H9 (cell line): ENCODE measurements at places on chromosomes 1 and 21. TPM values are rescaled to one million over a fixed set of nuclear protein-coding genes. Genes with fewer than 3 reads are reported as not detected.

The KRTAP11-1 gene
- total RNA-seq, result not detected in 2 replicates

The PAX7 gene
- 0.09 and 0.15 TPM in 2 replicates for total RNA-seq

The FMOD gene
- not detected in 2 replicates for total RNA-seq

The SLC6A17 gene
- 0.17 and 0.46 TPM in 2 replicates for total RNA-seq

The LINGO4 gene
- total RNA-seq, result not detected in 2 replicates

The C1QB gene
- total RNA-seq, result not detected in 2 replicates

The S100A3 gene
- total RNA-seq, result not detected in 2 replicates

The CTH gene
- total RNA-seq, result 15.3 and 15.5 TPM in 2 replicates

The REG4 gene
- total RNA-seq, result not detected in 2 replicates

The MPL gene
- total RNA-seq, result 0.35 TPM in 1 of 2 replicates, not detected in the other

The SUSD4 gene
- 3.5 and 4.2 TPM in 2 replicates for total RNA-seq

The CFHR1 gene
- not detected in 2 replicates for total RNA-seq

The IL19 gene
- total RNA-seq, result not detected in 2 replicates

The HES4 gene
- total RNA-seq, result 3.7 and 4.0 TPM in 2 replicates

DNA sequence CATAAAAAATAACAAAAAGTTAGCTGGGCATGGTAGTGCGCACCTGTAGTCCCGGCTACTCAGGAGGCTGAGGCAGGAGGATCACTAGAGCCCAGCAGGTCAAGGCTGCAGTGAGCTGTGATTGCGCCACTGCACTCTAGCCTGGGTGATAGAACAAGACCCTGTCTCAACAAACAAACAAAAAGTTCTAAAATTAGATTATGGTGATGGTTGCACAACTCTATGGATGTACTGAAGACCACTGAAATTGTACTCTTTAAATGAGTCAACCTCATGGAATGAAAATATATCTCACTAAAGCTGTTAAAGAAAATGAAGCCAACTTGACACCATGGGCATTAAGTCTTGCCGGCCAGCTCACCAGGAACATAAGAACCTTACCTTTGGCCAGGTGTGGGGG lies 9.1 kb downstream of the MRAP start:
- H3K27me3 ChIP-seq, result no peaks in the 10 kb centered on the region
- H3K27ac ChIP-seq, result no peak overlapping the region
- H3K4me1 ChIP-seq, result no peaks in the 10 kb centered on the region
- peaks cover 28% of the 10 kb centered on the region for H3K36me3 ChIP-seq

DNA sequence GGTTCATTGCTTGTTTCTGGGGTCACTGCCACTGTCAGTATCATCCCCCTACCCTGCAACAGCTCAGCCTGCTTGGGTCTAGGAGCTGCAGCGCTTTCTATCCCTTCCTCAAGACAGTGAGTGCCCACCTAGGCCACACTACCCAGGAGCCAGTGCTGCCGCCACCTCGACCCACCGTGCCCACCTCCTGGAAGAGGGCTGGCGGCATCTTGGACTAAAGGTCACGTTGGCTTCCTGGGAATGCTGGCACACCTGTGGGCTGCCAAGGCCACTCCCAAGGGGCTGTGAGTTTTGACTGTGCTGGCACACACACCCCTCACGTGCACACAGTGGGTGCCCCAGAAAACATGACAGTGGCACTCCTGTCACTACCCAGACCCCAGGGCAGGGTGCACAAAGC lies 22.1 kb downstream of the CRYAA start:
- no peaks in the 10 kb centered on the region for H3K27me3 ChIP-seq
- DNase-seq, result peak; percentile 17
- H3K36me3 ChIP-seq, result no peaks in the 10 kb centered on the region; the same call in none of the 3 replicates
- no peak overlapping the region for H3K4me3 ChIP-seq
- no peak overlapping the region for H3K27ac ChIP-seq

GRCh38 chr1:150563340-150564038 lies 14.3 kb downstream of the ADAMTSL4 start:
- no peak for DNase-seq
- peaks cover 11% of the 10 kb centered on the region for H3K4me1 ChIP-seq
- H3K27ac ChIP-seq, result no peak overlapping the region
- H3K27me3 ChIP-seq, result no peaks in the 10 kb centered on the region
- H3K4me3 ChIP-seq, result peak overlapping the region; percentile 90; the same call in 2 of the 3 replicates

DNA sequence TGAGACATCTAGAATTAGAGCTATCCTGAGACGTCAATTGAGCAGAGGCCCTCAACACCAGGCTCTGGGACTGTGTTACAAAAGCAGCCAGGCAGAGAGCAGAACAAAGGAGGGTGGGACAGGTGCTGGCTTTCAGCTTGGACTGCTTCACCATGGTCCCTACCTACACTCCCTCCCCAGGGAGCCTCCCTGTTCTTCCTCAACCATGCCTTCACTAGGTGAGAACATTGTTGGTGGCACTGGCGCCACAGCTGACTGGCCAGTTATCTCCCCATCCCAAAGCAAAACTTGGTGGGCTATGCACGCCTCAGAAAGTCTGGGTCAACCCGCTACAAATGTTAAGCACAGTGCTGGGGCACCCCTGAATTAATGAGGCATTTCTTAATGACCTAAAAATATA lies 87.8 kb downstream of the NMNAT2 start:
- no peaks in the 10 kb centered on the region for H3K36me3 ChIP-seq
- DNase-seq, result peak; percentile 60

- DNase-seq, result no peak
- H3K27ac ChIP-seq, result no peak overlapping the region
- no peaks in the 10 kb centered on the region for H3K4me1 ChIP-seq
- no peaks in the 10 kb centered on the region for H3K27me3 ChIP-seq
Measured at GRCh38 chr21:41322496-41323382, 6.1 kb downstream of the FAM3B start.

DNA sequence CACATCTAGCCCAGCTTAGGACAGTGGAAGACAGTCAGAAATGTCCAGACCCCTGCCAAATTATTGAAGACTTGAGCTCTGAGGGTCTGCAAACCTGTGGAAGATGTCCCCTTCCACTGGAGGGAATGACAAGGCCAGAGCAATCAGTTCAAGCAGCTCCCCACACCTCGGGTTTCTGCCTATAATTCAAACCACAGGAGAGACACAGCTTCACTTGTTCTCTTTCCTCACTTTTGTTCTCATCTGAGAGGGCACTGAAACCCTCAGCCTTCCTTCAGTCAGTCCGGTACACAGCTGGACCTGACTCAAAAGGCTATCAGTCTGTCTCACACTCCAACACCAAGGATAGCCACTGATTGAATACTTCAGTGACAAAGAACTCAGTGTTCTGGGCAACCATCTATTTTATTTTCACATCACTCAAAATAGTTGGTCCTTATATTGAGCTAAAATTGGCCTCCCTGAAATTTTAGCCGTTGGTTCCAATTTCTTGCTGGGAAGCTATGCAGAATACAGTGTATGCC lies 70.1 kb downstream of the TENT5C start:
- H3K4me3 ChIP-seq, result no peak overlapping the region
- no peak overlapping the region for H3K27ac ChIP-seq
- DNase-seq, result no peak
- no peaks in the 10 kb centered on the region for H3K36me3 ChIP-seq
- no peaks in the 10 kb centered on the region for H3K27me3 ChIP-seq

DNA sequence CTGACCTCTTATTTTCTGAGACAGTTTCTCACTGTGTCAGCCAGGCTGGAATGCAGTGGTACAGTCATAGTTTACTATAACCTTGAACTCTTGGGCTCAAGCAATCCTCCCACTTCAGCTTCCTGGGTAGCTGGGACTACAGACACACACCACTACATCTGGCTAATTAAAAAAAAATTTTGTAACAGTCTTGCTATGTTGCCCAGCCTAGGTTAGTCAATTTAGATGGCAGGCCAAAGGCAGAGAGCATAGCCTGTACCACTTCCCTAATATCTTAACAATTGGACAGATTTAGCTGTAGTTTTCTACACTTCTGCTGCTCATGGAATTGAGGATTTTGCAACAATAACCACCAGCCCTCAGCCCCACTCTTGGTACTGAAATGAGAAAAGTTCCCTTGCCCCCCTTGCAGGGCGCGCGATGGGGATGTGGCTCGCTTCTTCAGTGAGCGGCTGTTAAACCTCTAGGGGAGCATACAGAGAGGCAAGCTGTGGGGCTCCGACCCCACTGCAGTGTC lies 34.9 kb upstream of the PTGFRN start:
- no peak for DNase-seq
- H3K4me3 ChIP-seq, result no peak overlapping the region
- H3K27me3 ChIP-seq, result no peaks in the 10 kb centered on the region
- peaks cover 6% of the 10 kb centered on the region; the same call in 1 of the 2 replicates for H3K4me1 ChIP-seq
- H3K27ac ChIP-seq, result no peak overlapping the region

- no peaks in the 10 kb centered on the region for H3K4me1 ChIP-seq
- no peak overlapping the region for H3K4me3 ChIP-seq
- H3K36me3 ChIP-seq, result no peaks in the 10 kb centered on the region
- no peak overlapping the region for H3K27ac ChIP-seq
- no peak for DNase-seq
Measured at GRCh38 chr1:117493906-117494305, 111.9 kb upstream of the TENT5C start.

- no peaks in the 10 kb centered on the region for H3K36me3 ChIP-seq
- H3K4me1 ChIP-seq, result peaks cover 2% of the 10 kb centered on the region; the same call in 1 of the 2 replicates
- no peak overlapping the region for H3K27ac ChIP-seq
- H3K27me3 ChIP-seq, result no peaks in the 10 kb centered on the region
- DNase-seq, result no peak
Measured at GRCh38 chr1:159815926-159816325, 10.7 kb upstream of the SLAMF8 start.

GRCh38 chr1:32937061-32937460 lies 27.5 kb downstream of the RNF19B start:
- no peak overlapping the region for H3K27ac ChIP-seq
- no peaks in the 10 kb centered on the region for H3K4me1 ChIP-seq

DNA sequence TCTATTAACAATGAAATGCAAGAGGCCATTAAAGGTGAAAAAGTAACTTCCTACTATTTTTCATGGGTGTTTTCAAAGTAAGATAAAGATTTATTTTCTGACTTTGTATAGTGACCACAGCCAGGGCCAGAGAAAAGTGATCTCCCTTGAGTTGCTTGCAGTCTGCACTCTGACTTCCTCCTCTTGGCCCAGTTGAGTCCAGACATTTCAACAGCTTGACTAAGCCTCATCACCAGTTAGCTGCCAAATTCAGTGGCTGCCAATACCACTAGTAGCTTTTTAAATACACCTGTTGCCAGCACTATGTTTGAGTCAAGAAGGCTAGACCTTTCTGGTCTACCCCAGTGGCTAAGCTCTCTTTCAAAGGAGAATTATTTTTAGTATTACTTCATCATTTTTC lies 3.7 kb upstream of the NEK7 start:
- DNase-seq, result no peak
- no peak overlapping the region for H3K27ac ChIP-seq
- no peaks in the 10 kb centered on the region for H3K27me3 ChIP-seq
- H3K4me1 ChIP-seq, result peaks cover 2% of the 10 kb centered on the region; the same call in 1 of the 2 replicates
- no peaks in the 10 kb centered on the region for H3K36me3 ChIP-seq

GRCh38 chr1:110719908-110720307 lies 45.2 kb upstream of the KCNA3 start:
- no peaks in the 10 kb centered on the region for H3K36me3 ChIP-seq
- H3K27ac ChIP-seq, result no peak overlapping the region
- no peak for DNase-seq
- H3K4me1 ChIP-seq, result no peaks in the 10 kb centered on the region
- no peaks in the 10 kb centered on the region for H3K27me3 ChIP-seq
- no peak overlapping the region for H3K4me3 ChIP-seq

- H3K4me3 ChIP-seq, result no peak overlapping the region
- no peaks in the 10 kb centered on the region for H3K4me1 ChIP-seq
- no peaks in the 10 kb centered on the region for H3K27me3 ChIP-seq
- H3K36me3 ChIP-seq, result peaks cover 7% of the 10 kb centered on the region
- no peak for DNase-seq
- no peak overlapping the region for H3K27ac ChIP-seq
Measured at GRCh38 chr1:3340548-3341235, 113.8 kb upstream of the ARHGEF16 start.

- peaks cover 13% of the 10 kb centered on the region; the same call in 1 of the 2 replicates for H3K27me3 ChIP-seq
- H3K4me1 ChIP-seq, result no peaks in the 10 kb centered on the region
- no peak overlapping the region for H3K27ac ChIP-seq
- no peaks in the 10 kb centered on the region for H3K36me3 ChIP-seq
- H3K4me3 ChIP-seq, result no peak overlapping the region
Measured at GRCh38 chr1:83996621-83997020, 2.3 kb downstream of the TTLL7 start.

DNA sequence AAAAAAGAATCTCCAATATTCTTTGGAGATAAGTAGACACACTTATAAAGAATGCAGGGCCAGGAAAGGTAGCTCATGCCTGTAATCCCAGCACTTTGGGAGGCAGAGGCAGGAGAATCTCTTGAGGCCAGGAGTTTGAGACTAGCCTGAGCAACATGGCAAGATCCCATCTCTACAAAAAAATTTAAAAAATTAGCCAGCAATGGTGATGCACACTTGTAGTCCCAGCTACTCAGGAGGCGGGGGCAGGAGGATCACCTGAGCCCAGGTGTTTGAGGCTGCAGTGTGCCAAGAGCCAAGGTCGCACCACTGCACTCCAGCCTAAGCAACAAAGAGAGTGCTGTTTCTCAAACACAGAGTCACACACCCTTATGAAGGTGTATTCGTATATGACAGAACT lies 385.0 kb downstream of the SMYD3 start:
- H3K4me3 ChIP-seq, result no peak overlapping the region
- H3K36me3 ChIP-seq, result no peaks in the 10 kb centered on the region
- H3K27ac ChIP-seq, result no peak overlapping the region
- H3K27me3 ChIP-seq, result no peaks in the 10 kb centered on the region

- H3K4me1 ChIP-seq, result peaks cover 7% of the 10 kb centered on the region; the same call in 1 of the 2 replicates
- no peak for DNase-seq
- no peak overlapping the region for H3K4me3 ChIP-seq
- no peak overlapping the region for H3K27ac ChIP-seq
- no peaks in the 10 kb centered on the region for H3K27me3 ChIP-seq
Measured at GRCh38 chr1:223831755-223832636, 13.8 kb downstream of the TP53BP2 start.

- peaks cover 40% of the 10 kb centered on the region for H3K36me3 ChIP-seq
- no peaks in the 10 kb centered on the region for H3K27me3 ChIP-seq
- peaks cover 4% of the 10 kb centered on the region; the same call in 1 of the 2 replicates for H3K4me1 ChIP-seq
- DNase-seq, result no peak
Measured at GRCh38 chr1:185063719-185064118, 18.4 kb downstream of the RNF2 start.

- no peaks in the 10 kb centered on the region for H3K4me1 ChIP-seq
- no peaks in the 10 kb centered on the region for H3K36me3 ChIP-seq
- no peak overlapping the region for H3K4me3 ChIP-seq
- no peak for DNase-seq
- no peak overlapping the region for H3K27ac ChIP-seq
- H3K27me3 ChIP-seq, result no peaks in the 10 kb centered on the region
Measured at GRCh38 chr1:94804442-94804837, 15.7 kb upstream of the SLC44A3 start.

GRCh38 chr1:172990598-172991215 lies 60.0 kb downstream of the TNFSF18 start:
- H3K4me3 ChIP-seq, result no peak overlapping the region
- DNase-seq, result no peak
- H3K4me1 ChIP-seq, result 0 out of 2 replicates have a peak, but pooled peaks cover 3% of the 10 kb centered on the region
- H3K27me3 ChIP-seq, result no peaks in the 10 kb centered on the region
- peaks cover 5% of the 10 kb centered on the region; the same call in 1 of the 2 replicates for H3K36me3 ChIP-seq
- no peak overlapping the region for H3K27ac ChIP-seq
